Stimulated activated naive CD4-positive, alpha-beta T cell treated with Interleukin-2 at 50 U/mL for 16 hours (primary cell): ENCODE measurements at places on chromosomes 5 and 9.

DNA sequence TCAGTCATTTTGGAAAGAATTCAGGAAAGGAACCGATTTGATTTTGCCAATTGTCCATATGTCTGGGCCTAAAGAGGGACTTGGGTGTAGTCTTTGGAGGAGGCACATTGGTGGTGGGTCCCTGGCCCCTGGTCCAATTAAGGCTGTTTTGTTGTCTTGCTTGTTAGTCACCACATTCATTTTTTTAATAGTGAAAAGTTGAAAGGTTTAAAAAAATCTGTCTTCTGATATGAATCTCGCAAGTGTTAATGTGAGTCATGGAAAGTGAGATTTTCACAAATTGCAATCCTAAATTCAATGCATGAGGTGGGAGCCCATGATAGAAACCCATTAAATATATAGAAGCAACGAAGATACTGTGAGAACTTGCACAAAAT, 165.9 kb upstream of the OTULINL start:
- DNase-seq = peak; percentile 17

DNA sequence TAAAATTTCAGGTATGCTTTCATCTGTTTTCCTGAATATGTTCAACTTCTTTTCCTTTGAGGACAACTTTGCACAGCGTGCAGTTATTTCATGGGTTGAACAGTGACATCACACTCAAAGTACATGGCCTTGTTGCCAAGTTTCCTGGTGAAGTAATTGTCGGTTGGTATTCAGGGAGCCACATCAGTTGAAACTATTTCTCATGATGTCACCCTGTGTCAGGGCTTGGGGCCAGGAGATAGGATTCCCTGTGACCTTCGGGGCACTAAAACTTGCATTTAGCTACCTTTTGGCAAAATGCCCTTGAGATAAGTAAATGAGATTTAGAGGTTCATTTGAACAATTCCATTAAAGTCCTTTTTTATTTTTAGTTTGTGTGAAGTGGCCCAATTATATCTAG, 383.9 kb downstream of the SH3GL2 start:
- no peak for DNase-seq

DNA sequence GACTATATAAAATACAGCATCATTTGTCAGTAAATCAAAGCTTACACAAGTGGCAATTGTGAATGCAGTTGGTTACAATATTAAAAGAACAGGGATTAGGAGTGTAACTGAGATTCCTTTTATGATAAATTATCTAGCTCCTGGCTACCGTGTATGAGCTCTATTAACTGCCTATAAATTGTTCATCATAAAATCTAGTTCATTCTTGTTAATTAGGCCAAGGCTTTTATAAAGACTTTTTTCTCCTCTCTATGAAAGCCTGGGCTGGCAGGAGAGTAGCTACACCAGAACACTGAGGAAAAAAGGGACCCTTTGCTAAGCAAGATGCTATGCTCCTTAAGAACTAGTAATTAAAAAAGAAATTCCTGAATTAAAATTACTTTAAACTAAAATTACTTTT, 132.4 kb upstream of the MEF2C start:
- no peak for DNase-seq

- DNase-seq = no peak
These were observed 521 bp upstream of the SLIT3 start for GRCh38 chr5:169301386-169301934.

DNA sequence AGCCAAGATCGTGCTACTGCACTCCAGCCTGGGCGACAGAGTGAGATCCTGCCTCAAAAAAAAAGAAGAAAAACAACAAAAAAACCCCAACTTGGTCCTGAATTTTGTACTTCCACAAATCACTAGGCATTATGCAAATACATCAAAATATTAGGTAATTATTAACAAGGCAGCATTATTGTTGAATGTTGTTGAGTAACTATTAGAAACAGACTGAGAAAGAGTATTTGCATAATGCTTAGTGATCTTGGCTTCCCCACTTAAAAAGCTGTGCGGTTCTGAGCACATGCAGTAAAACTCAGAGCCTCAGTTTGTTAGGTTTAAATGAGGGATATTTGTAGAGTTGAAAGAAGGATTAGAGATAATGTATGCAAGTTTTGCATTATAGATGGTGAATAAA, 64.2 kb downstream of the SCAMP1 start:
- no peak for DNase-seq
